Left ventricle myocardium inferior (tissue), 1 donor: ENCODE measurements at places on chromosomes 4 and X.

GRCh38 chrX:11758400-11759171, 549 bp downstream of the MSL3 start:
- H3K36me3 ChIP-seq: peaks cover 28% of the 10 kb centered on the region
- peaks cover 21% of the 10 kb centered on the region for H3K4me1 ChIP-seq
- peak; percentile 88 for DNase-seq
- H3K4me3 ChIP-seq: peak overlapping the region; percentile 81

GRCh38 chr4:76457885-76458284, 22.9 kb downstream of the SHROOM3 start:
- no peaks in the 10 kb centered on the region for H3K4me1 ChIP-seq
- H3K27me3 ChIP-seq: no peaks in the 10 kb centered on the region
- H3K4me3 ChIP-seq: no peak overlapping the region
- H3K27ac ChIP-seq: no peak overlapping the region

GRCh38 chrX:69060631-69061408, 104.4 kb downstream of the PJA1 start:
- H3K4me1 ChIP-seq: peaks cover 4% of the 10 kb centered on the region
- H3K4me3 ChIP-seq: no peak overlapping the region
- no peak overlapping the region for H3K27ac ChIP-seq
- peak; percentile 26 for DNase-seq

DNA sequence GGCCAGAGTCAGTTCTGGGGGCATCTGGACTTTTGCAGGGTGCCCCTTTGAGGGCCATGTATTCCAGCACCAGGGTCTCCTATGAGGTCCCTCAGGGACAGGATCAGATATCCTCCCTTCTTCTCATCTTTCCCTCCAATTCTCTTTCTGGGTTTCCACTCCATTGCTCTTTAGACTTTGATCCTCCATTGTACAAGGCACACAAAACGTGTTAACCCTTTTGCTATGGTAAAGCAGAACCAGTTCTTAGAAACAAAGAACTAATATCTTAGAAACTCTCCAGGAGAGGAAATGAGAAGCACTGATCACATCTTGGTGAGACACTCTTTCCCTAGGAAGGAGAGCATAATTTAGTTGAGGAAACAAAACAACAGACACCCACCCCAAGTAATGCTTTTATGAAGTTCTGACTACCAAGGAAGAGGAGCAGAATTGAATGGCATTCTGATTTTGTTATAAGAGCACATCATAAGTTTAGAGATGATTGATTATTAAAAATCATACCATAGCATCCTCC, 200.7 kb upstream of the NPY2R start:
- no peak overlapping the region for H3K4me3 ChIP-seq
- H3K27me3 ChIP-seq: no peaks in the 10 kb centered on the region
- H3K27ac ChIP-seq: no peak overlapping the region
- no peaks in the 10 kb centered on the region for H3K4me1 ChIP-seq

GRCh38 chr4:108601106-108601505, 19.3 kb upstream of the RPL34 start:
- no peak overlapping the region for H3K4me3 ChIP-seq
- no peak for DNase-seq
- H3K4me1 ChIP-seq: no peaks in the 10 kb centered on the region
- no peaks in the 10 kb centered on the region for H3K27me3 ChIP-seq
- H3K36me3 ChIP-seq: no peaks in the 10 kb centered on the region

GRCh38 chr4:109820563-109820962, 5.0 kb downstream of the GAR1 start:
- peaks cover 20% of the 10 kb centered on the region for H3K4me1 ChIP-seq
- no peak overlapping the region for H3K4me3 ChIP-seq
- no peak overlapping the region for H3K27ac ChIP-seq
